ENCODE measurements at places on chromosomes 4 and X. TPM values are rescaled to one million over a fixed set of nuclear protein-coding genes. Genes with fewer than 3 reads are reported as not detected.

SRPK3 gene
- not detected for total RNA-seq

PFKFB1 gene
- total RNA-seq: not detected

CEP135 gene
- total RNA-seq: 7.1 TPM

GRCh38 chr4:73006286-73006990 lies 63.1 kb downstream of the COX18 start:
- no peak overlapping the region for H3K27ac ChIP-seq
- no peaks in the 10 kb centered on the region for H3K36me3 ChIP-seq
- no peak overlapping the region for H3K4me3 ChIP-seq
- H3K4me1 ChIP-seq: no peaks in the 10 kb centered on the region

GRCh38 chr4:3819210-3819919 lies 53.2 kb downstream of the ADRA2C start:
- no peak for DNase-seq
- no peaks in the 10 kb centered on the region for H3K4me1 ChIP-seq
- peaks cover 35% of the 10 kb centered on the region for H3K27me3 ChIP-seq
- H3K27ac ChIP-seq: no peak overlapping the region
- H3K4me3 ChIP-seq: no peak overlapping the region

DNA sequence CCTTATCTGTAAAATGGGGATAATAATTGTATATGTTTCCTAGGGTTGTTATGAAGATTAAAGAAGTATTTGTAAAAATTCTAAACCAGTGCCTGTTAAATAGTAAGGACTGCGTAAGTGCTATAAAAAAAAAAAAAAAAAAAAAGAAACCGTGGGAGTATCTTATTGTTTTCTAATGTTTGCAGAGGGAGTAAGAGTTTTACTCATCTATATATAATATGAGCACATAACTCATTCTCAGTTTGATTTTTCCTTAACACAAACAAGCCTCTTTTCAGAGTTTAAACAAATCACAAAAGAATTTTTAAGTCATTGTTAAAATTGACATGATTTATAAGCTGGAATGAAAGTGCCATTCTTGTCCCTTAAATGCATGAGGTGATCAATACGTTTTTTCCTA lies 104.9 kb downstream of the AMELX start:
- no peak for DNase-seq
- H3K4me3 ChIP-seq: no peak overlapping the region
- H3K27ac ChIP-seq: no peak overlapping the region
- H3K4me1 ChIP-seq: peaks cover 8% of the 10 kb centered on the region

Measured in esophagus squamous epithelium (tissue), 5 donors.